GM23338 (cell line): ENCODE measurements at places on chromosomes 12 and 14. TPM values are rescaled to one million over a fixed set of nuclear protein-coding genes. Genes with fewer than 3 reads are reported as not detected.
A peak's percentile ranks its signal among the peaks of the same experiment; 100 is the strongest.

DNA sequence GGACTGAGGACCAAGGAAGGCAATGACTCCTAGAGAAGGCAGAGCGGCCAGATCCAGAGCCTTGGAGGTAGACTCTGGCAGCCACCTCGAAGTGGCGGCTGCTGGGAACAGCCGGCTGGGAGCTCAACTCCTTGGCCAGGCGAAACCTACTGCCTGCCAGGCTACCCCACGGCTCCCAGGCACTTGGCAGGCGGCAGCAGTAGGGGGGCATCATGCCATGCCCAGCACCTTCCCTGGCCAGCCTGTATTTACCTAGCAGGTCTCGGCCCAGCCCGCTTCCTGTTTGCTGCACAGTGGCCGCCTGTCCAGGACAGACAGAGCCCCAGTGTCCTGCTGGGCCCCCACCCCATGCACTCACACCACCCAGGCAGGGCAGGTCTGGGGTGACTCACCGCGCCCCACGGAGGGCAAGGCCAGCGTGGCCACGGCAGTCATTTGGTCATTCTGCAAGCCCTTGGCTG is 10.2 kb downstream of the TRPV4 start:
- no peak for DNase-seq
- no peaks in the 10 kb centered on the region for H3K27me3 ChIP-seq
- no peaks in the 10 kb centered on the region for H3K36me3 ChIP-seq
- no peaks in the 10 kb centered on the region for H3K4me1 ChIP-seq

GRCh38 chr14:72567226-72567625 is 326.7 kb downstream of the DPF3 start:
- no peaks in the 10 kb centered on the region for H3K27me3 ChIP-seq
- no peak for DNase-seq
- H3K27ac ChIP-seq = no peak overlapping the region
- H3K4me1 ChIP-seq = no peaks in the 10 kb centered on the region
- H3K4me3 ChIP-seq = no peak overlapping the region

GRCh38 chr14:23727566-23728335 is 91.6 kb downstream of the DHRS2 start:
- H3K36me3 ChIP-seq = no peaks in the 10 kb centered on the region
- peak; percentile 80 for DNase-seq
- no peaks in the 10 kb centered on the region for H3K4me1 ChIP-seq
- no peak overlapping the region for H3K4me3 ChIP-seq
- H3K27me3 ChIP-seq = no peaks in the 10 kb centered on the region
- no peak overlapping the region for H3K27ac ChIP-seq

- H3K36me3 ChIP-seq = no peaks in the 10 kb centered on the region
- no peak overlapping the region for H3K4me3 ChIP-seq
- peaks cover 23% of the 10 kb centered on the region for H3K27me3 ChIP-seq
- H3K4me1 ChIP-seq = no peaks in the 10 kb centered on the region
Observed at GRCh38 chr12:113051759-113052158, 4.8 kb upstream of the DTX1 start.

C1R gene
- total RNA-seq = 6.1 and 8.8 TPM in 2 replicates

DNA sequence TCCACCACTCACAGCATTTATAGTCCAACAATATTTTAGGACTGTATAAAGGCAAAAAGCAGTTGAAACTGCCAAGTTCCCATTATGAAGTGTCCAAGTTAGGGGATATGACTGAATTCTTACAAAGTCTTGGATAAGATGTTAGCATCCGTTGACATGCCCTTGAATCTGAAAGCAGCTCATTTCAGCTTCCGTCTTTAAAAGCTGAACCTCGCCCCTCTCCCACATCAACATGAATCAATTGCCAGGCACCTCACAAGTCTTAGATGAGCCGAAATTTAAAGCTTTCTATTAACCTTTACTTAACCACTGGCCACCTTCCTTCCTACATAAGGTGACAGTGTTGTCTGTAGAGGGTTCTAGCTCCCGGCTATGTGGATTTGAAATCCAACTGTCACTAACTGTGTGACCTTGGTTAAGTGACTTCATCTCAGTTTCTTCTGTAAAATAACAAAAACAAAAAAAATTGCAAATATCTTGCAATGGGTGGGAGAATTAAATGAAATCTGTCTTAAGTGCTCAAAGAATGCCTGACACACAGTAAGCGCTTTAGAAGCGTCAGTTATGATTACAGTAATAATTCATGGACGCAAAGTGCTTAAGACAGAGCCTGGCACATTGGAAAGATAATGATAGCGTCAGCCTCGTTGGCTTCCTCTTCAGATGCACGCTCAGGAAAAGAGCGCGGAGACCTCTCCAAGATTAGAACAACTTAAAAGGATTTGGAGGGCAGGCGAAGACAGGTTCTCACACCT is 1.2 kb downstream of the PPP1CC start:
- H3K4me3 ChIP-seq = peak overlapping the region; percentile 99
- no peaks in the 10 kb centered on the region for H3K36me3 ChIP-seq
- no peak for DNase-seq
- H3K27me3 ChIP-seq = no peaks in the 10 kb centered on the region
- no peak overlapping the region for H3K27ac ChIP-seq
- peaks cover 39% of the 10 kb centered on the region for H3K4me1 ChIP-seq

DNA sequence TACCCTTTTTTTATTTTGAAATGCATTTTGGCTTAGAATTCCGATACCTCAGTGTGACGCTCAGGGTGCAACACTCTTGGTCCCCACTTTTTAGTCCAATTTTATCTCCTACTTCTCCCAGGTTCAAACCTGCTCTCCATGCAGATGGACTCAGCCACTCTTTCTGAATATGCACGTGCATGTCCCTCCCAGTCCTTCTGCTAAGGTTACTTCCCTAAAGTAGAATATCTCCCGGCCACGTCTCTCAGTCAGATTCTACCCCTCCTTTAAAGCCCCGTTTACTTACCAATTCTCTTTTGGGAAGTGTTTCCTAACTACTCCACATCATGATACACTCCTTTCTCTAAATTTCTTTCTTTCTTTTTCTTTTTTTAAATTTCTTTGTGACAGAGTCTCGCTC is 15.5 kb upstream of the PARP11 start:
- no peak overlapping the region for H3K27ac ChIP-seq
- H3K4me1 ChIP-seq = no peaks in the 10 kb centered on the region; the same call in 1 of the 2 replicates
- no peak overlapping the region for H3K4me3 ChIP-seq

DNA sequence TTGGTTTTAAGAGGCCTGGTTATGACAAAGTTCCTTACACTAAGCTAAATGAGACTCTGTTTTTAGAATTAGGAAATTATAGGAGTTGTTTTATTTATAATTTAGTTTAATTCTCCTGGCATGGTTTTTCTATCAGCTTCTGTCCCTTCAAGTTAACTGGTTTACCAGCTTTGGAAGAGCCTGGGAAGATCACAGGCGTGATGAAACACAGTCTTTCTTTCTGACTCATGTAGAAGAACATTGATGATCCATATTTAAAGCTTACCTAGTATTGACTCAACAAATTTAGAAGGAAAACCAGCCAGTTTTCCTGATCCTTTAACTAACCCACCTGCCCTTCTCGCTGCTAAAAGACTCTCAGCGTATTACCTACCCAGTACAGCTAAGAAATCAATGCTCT is 155.2 kb downstream of the TGFB3 start:
- H3K4me3 ChIP-seq = no peak overlapping the region
- H3K4me1 ChIP-seq = no peaks in the 10 kb centered on the region
- no peak overlapping the region for H3K27ac ChIP-seq
- H3K36me3 ChIP-seq = no peaks in the 10 kb centered on the region
- DNase-seq = no peak
- no peaks in the 10 kb centered on the region for H3K27me3 ChIP-seq

- H3K36me3 ChIP-seq = no peaks in the 10 kb centered on the region
- DNase-seq = peak; percentile 39
- H3K27me3 ChIP-seq = no peaks in the 10 kb centered on the region
- H3K27ac ChIP-seq = no peak overlapping the region
- no peaks in the 10 kb centered on the region for H3K4me1 ChIP-seq
Observed at GRCh38 chr12:90163975-90164374, 455.3 kb upstream of the ATP2B1 start.

DNA sequence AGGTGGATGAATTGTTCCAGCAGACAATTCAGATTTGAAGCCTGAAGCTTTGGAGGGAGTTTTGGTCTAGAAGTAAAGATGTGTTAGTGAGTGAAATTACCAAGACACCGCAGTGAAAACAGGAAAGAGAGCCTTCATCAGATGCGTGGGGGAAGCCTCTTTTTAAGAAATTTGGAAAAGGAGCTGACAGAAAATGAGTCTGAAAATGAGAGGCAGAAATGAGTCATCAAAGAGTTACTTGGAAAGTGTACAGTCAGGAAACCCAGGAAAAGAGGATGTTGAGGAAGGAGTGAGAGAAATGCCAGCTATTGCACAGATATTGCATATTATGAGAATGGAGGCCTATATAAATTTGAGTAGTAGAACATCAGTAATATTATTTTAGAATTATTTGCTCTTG is 520.7 kb downstream of the NRXN3 start:
- no peaks in the 10 kb centered on the region for H3K27me3 ChIP-seq
- H3K4me3 ChIP-seq = no peak overlapping the region
- H3K4me1 ChIP-seq = no peaks in the 10 kb centered on the region

- H3K4me3 ChIP-seq = no peak overlapping the region
- H3K36me3 ChIP-seq = peaks cover 4% of the 10 kb centered on the region; the same call in 1 of the 2 replicates
- H3K27me3 ChIP-seq = no peaks in the 10 kb centered on the region
- H3K4me1 ChIP-seq = peaks cover 10% of the 10 kb centered on the region
Observed at GRCh38 chr12:31682136-31682962, 22.9 kb downstream of the ETFBKMT start.

CLEC4D gene
- total RNA-seq = 0.90 TPM in 1 of 2 replicates, not detected in the other

TMTC3 gene
- 53.8 and 55.8 TPM in 2 replicates for total RNA-seq

DNA sequence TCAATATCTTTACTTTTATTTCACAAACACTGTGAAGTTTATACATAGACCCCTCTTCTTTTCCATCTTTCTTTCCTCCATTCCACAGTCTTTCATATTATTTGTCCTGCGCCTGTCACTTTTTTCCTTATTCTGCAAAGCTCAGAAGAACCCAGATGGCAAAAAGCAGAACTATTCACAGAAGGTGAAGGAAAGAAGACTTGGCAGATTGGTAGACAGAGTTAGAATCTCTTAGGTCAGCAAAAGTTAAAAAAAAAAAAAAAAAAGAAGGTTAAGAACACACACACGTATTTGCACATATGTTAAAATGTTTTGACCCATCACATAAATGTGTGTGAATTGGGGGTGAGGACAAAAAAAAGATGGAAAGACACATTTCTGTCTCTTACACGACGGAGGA is 50.3 kb upstream of the ABCC9 start:
- no peak overlapping the region for H3K4me3 ChIP-seq
- H3K36me3 ChIP-seq = no peaks in the 10 kb centered on the region
- DNase-seq = no peak
- peaks cover 9% of the 10 kb centered on the region for H3K4me1 ChIP-seq

DNA sequence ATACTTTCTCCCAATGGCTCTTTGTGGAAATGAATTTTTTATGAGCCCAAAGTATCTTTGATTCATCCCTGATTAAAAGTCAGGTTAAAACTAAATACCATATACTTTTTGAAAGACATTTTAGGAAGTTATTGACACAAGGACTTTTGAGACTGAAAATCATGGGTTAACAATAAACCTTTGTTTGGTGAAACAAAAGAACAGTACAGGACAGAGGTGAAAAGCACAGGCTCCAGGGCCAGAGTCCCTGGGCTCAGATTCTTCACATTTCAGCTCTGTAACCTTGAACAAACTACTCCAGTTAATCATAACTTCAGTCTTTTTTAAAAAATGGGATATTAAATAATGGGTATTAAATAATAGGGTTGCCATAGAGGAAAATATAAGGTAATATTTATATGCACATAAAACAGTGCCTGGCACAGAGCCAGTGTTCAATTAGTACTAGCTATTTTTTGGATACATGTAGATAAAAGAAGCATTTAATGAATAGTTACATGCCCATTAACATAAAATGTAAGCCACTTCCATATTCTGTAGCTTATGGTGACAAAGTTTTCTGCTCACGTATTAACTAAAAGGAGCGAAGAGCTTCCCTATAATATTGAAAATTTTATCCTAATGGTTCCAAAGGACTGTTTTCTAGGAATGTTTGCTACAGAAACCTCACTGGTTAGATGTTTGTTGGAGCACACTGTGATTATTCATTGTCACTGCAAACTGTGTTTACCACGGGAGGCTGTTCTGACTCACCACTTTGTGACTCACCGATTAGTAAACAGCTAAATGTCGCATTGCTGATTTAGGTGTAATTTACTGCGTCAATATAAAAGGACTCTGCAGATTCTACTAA is 255.4 kb downstream of the DAD1 start:
- H3K27me3 ChIP-seq = no peaks in the 10 kb centered on the region
- peaks cover 26% of the 10 kb centered on the region for H3K4me1 ChIP-seq
- peak; percentile 34 for DNase-seq
- H3K27ac ChIP-seq = 0 out of 2 replicates have a peak overlapping the region, but pooled peaks have one; percentile 5
- H3K36me3 ChIP-seq = peaks cover 4% of the 10 kb centered on the region; the same call in 1 of the 2 replicates

DNA sequence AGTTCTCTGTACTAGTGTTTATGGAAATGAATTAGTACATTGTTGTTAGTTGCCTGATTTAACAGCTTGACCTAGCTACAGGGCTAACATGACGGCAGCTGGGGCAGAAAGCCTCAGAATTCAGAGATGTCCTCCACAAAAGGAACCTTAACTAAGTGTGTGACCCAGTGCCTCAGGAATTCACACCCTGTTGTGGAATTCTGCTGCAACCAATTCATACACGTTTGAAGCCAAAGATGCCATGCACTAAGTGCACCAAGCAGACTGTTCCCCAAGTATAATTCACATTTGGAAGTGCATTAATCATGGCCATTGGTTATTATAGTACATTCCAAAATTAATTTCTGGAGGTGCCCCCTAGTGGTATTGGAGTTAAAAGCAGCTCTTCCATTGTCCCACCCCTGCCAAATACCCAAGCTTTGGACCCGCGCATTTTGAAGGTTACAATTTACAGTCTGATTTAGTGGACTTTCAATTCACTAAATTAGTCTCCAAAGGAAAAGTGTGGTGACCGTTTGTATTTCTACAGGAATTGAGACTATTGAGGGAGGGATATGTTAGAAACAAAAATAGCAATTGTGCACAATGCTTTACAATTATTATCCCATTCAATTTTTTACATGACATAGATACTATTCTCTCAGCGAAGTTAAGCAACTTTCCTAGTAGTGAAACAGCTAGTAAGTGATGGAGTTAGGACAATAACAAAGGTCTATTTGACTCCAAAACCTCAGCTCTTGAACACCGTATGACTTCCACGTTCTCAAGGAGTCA is 85.9 kb downstream of the PAX9 start:
- peak; percentile 63 for DNase-seq
- no peak overlapping the region for H3K4me3 ChIP-seq
- H3K36me3 ChIP-seq = no peaks in the 10 kb centered on the region
- 0 out of 2 replicates have a peak, but pooled peaks cover 8% of the 10 kb centered on the region for H3K4me1 ChIP-seq
- H3K27ac ChIP-seq = no peak overlapping the region
- H3K27me3 ChIP-seq = no peaks in the 10 kb centered on the region

DNA sequence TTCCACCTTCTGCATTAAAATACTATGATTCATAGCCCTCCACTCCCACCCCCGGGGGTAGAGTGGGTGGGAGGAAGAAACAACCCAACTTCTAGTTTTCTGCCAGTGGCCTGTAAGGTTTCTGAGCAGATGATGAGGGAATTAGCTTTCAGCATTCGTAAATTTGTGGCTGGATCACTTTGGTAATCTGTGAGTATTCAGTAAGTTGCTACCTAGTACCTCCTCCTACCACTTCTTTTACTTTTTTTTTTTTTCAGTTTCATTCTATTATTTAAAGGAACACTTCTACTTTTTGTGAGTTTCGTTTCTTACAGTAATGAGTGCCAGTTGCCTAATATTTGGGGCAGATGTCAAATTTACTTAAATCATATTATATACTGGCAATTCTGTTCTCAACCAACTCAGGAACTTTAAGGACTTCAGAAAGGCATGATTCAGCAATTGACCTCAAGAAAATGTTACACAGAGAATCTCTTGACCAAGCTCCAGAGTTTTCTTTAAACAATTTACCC is 42.4 kb upstream of the EMP1 start:
- DNase-seq = no peak
- no peak overlapping the region for H3K4me3 ChIP-seq
- no peaks in the 10 kb centered on the region for H3K27me3 ChIP-seq
- H3K4me1 ChIP-seq = peaks cover 11% of the 10 kb centered on the region
- no peak overlapping the region for H3K27ac ChIP-seq

- peak overlapping the region; percentile 52 for H3K27ac ChIP-seq
- H3K4me3 ChIP-seq = no peak overlapping the region
- no peaks in the 10 kb centered on the region for H3K27me3 ChIP-seq
Observed at GRCh38 chr12:12384571-12385340, 27.9 kb downstream of the BORCS5 start.
